ENCODE measurements at places on chromosomes 12 and 14.

- no peak for DNase-seq
Observed at GRCh38 chr12:127810041-127810440, 456.9 kb upstream of the TMEM132C start.

DNA sequence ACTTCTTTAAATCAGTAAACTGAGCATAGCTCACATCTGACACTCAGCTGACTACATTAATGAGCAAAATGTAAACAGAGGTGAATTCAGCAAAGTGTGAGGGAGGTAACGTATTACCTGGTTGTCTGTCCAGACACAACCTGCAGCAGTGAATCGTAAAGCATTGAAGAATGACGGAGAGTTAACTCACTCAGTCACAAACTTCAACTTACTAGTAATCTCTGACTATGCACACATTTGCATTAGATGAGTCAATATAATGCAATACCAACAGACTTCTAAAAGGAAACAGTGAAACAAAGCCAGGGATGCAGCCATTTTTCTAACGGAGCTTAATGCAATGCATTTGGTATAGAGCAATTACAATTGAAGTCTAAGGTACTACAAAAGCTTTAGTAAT lies 40.0 kb downstream of the STX2 start:
- DNase-seq: no peak

DNA sequence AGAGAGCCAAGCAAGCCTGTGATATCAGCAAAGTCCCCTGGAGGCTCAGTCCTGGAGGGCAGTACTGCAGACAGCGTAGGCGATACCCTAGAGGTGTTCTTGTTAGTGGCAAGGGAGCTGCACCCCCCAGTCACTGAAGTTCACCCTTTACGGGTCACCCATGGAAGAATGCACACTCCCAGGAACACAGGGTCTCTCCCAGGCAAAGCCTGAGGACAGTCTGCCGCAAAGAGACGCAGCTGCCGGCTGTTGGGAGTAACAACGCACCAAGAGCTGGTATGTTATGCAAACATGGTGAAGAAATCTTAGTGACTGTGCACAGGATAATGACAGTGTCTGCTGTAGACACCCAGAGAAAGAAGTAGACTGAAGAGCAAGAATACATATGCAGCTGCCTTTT lies 43.5 kb upstream of the NOS1 start:
- no peak for DNase-seq

DNA sequence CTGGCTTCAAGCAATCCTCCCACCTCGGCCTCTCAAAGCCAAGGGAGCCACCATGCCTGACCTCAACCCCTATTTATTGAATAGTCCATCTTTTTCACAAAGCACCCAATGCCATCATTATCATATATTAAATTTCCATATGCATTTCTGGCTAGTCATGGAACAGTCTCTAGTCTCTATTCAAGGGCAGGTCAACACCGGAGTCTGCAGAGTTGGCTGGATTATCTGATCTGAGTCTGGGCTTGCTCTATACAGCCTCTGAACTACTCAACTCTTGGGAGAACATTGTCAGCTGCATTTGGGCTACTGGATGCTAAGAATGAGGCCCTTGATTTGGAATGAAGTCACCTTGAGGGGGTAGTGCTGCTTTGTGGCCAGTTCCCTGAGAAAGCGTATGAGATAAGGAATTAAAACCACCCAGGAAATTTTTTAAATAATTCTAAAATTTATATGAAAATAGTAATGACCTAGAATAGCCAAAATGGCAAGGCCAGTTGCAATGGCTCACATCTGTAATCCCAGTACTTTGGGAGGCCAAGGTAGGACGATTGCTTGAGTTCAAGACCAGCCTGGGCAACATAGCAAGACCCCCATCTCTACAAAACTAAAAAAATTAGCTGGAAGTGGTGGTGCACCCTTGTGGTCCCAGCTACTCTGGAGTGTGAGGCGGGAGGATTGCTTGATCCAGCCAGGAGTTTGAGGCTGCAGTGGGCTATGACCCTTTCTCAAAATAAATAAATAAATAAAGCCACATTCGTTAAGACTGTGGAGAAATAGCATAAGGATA lies 6.9 kb upstream of the NAA25 start:
- no peak for DNase-seq

DNA sequence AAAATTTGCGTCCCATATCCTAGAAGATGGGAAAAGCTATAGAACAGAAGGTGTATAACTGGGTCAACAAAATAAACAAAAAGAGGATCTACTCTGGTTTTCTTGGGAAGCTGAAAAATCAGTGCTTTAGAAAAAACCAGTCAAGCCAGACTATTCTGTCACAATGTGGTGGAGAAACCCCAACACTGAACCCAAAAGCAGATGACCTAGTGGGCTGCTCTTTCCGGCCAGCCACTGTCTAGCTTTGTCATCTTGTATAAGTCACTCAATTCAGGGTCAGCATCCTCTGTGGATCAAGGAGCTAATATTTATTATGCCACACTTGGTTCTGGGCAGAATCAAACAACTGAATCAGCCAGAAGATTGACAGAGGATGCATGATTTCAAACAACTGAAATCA lies 26.6 kb upstream of the TMCC3 start:
- DNase-seq: peak; percentile 11

GRCh38 chr14:41144370-41144769 lies 462.3 kb upstream of the LRFN5 start:
- DNase-seq: no peak
